ENCODE measurements at places on chromosomes 11 and 22.

DNA sequence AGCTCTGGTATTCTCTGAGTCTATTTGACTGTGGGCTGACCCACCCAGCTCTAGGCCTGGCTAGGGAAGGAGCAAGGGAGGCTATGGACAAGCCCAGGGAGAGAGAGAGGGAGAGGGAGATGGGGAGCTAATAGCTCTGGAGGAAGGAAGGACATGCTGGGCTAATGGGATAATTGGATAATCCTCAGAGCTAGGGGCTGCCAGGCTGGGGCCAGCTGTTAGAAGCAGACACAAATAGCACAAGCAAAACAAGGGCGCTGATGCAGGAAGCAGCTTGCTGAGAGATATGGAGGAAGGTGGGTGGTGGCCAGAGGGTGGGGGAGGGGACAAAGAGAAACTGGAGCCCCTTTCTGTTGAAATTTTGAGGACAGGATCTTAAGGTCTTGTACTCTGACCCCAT, 23.2 kb downstream of the ADORA2A start:
- no peak overlapping the region for H3K27ac ChIP-seq
- H3K4me1 ChIP-seq = no peaks in the 10 kb centered on the region
- no peak overlapping the region for H3K4me3 ChIP-seq
- H3K36me3 ChIP-seq = no peaks in the 10 kb centered on the region

DNA sequence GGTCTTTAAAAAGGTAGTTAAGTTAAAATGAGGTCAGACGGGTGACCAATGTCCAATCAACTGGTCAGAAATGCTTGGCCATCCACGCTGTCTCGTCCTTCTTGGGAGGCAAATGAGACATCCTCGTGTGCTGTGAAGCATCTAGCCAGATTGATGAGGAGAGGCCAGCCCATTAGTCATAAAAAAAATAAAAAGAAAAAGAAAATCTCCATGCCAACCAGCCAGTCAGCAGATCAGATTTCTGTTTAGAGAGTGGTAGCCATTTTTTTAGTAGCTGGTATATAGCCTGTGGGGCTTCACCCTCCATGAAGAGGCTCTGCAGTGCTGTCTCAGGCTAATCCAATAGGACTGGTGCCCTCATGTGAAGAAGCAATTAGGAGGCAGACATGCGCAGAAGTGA, 343.1 kb upstream of the SYN3 start:
- no peaks in the 10 kb centered on the region for H3K27me3 ChIP-seq
- H3K4me3 ChIP-seq = no peak overlapping the region
- no peaks in the 10 kb centered on the region for H3K36me3 ChIP-seq
- no peak overlapping the region for H3K27ac ChIP-seq

GRCh38 chr11:35282221-35282882, 137.0 kb downstream of the SLC1A2 start:
- no peak overlapping the region for H3K4me3 ChIP-seq
- H3K27me3 ChIP-seq = no peaks in the 10 kb centered on the region
- no peaks in the 10 kb centered on the region for H3K36me3 ChIP-seq

- H3K4me1 ChIP-seq = no peaks in the 10 kb centered on the region
- no peak overlapping the region for H3K4me3 ChIP-seq
- no peak for DNase-seq
- no peak overlapping the region for H3K27ac ChIP-seq
- H3K36me3 ChIP-seq = no peaks in the 10 kb centered on the region
- H3K27me3 ChIP-seq = no peaks in the 10 kb centered on the region
Measured at GRCh38 chr11:129951201-129951865, 51.3 kb downstream of the PRDM10 start.

DNA sequence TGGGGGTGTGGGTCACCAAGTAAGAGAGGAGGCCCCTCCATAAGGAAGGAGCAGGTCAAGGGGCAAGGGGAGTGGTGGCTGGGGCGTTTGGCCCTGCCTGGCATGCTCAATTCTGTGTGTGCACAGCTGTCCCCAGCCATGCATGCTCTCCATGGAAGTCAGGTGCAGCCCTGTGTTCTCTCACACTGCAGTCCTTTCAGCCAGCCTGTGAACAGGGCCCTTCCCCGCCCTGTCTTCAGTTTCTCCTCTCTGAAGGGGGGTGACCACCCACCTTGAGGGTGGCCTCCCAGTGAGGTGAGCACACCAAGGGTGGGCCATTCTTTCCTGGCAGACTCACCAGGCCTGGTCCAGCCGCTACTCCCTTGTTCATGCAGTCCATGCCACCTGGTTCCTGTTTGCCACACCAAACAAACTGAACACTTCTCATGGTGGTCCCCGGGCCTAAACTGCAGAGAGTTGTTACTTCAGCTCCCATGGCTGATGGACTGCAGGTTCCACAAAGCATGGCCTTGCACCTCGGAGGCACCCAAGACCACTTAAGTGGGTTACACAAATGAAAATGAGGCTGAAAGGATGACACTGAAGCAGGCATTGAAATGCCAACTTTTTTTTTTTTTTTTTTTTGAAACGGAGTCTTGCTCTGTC, 1.7 kb upstream of the CHCHD10 start:
- peaks cover 16% of the 10 kb centered on the region for H3K4me1 ChIP-seq
- H3K36me3 ChIP-seq = no peaks in the 10 kb centered on the region
- DNase-seq = no peak

DNA sequence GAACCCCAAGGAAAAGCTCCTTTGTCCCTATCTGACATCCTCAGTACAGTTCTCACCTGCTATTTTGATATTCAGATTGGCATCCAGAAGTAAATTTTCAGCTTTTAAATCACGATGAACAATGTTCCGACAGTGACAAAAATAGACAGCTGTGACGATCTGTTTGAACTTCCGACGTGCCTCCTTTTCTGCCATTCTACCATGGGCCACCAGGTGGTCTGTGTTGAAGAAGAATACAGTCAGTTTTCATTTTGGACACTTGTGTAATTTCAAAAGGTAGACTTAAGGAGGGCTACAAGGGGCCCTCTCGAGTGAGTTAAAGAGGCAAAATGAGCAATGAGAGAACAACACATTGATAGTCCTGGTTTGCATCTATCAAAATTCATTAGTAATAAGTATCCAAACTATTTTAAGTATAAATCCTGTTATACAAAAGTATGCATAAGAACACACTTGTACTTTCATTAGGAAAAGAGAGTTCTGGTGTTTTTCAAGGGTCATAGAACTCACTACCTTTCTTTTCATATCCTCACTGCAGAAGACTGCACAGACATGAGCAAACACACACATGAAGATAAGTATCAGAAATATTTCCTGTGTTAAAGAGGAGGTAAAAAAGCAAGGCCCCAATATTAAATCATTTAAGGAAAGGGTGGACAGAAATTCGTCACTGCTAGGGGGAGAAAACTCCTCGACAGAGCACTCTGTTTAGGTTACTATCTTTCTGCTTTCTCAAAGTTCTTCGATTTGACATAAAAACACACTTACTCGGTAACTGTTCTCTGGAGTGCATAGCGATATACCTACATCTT, 89.9 kb upstream of the APOA1 start:
- H3K4me3 ChIP-seq = no peak overlapping the region
- no peaks in the 10 kb centered on the region for H3K36me3 ChIP-seq
- no peak for DNase-seq
- no peaks in the 10 kb centered on the region for H3K27me3 ChIP-seq
- H3K27ac ChIP-seq = no peak overlapping the region

GRCh38 chr11:19279451-19279850, 38.7 kb upstream of the E2F8 start:
- DNase-seq = no peak
- H3K27ac ChIP-seq = no peak overlapping the region
- H3K4me1 ChIP-seq = no peaks in the 10 kb centered on the region
- no peaks in the 10 kb centered on the region for H3K27me3 ChIP-seq
- H3K4me3 ChIP-seq = no peak overlapping the region
- no peaks in the 10 kb centered on the region for H3K36me3 ChIP-seq

DNA sequence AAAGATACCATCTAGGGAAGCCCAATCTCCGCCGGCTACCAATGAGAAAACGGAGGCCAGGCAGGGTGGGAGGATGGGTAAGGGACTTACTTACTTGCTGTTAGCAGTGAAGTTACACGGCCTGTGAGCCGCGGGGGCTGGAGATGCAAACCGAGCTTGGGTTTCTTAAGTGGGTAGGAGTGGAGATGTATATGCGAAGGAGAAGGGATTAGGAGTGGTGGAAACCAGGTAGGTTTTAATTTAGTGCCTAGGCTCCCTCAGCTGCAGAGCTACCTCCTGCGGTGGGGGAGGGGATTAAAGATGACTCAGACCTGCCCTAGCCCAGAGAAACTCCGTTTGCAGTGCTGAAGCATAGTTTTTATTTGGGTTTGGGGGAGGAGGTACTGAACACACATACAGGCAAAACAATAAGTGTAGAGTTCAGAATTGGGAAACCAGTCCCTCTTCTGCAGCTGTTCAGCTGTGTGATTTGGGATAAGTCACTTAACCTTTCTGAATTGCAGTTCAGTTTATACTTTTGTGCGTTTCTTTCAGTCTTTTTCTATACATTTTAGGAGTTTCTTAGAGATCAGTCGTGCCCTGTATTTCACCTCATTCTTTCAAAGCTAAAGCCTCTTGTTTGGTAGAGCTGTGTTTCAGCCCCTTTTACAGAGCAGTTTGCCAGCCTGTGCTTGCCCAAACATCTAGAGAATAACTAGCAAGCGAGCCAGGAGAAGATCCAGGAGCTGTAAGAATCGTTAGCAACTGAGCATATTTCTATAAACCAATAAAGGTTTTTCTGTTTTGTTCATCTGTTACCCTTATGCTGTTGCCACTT, 596 bp upstream of the TNRC6B start:
- H3K4me1 ChIP-seq = peaks cover 17% of the 10 kb centered on the region
- no peaks in the 10 kb centered on the region for H3K36me3 ChIP-seq
- peak overlapping the region; percentile 33 for H3K4me3 ChIP-seq
- DNase-seq = peak; percentile 77

GRCh38 chr11:81874635-81875034, 859.0 kb downstream of the FAM181B start:
- H3K27ac ChIP-seq = no peak overlapping the region
- DNase-seq = no peak
- no peaks in the 10 kb centered on the region for H3K27me3 ChIP-seq
- H3K4me1 ChIP-seq = no peaks in the 10 kb centered on the region

GRCh38 chr22:19800306-19800705, 39.7 kb downstream of the TBX1 start:
- no peak overlapping the region for H3K4me3 ChIP-seq
- H3K27me3 ChIP-seq = no peaks in the 10 kb centered on the region
- no peak for DNase-seq

DNA sequence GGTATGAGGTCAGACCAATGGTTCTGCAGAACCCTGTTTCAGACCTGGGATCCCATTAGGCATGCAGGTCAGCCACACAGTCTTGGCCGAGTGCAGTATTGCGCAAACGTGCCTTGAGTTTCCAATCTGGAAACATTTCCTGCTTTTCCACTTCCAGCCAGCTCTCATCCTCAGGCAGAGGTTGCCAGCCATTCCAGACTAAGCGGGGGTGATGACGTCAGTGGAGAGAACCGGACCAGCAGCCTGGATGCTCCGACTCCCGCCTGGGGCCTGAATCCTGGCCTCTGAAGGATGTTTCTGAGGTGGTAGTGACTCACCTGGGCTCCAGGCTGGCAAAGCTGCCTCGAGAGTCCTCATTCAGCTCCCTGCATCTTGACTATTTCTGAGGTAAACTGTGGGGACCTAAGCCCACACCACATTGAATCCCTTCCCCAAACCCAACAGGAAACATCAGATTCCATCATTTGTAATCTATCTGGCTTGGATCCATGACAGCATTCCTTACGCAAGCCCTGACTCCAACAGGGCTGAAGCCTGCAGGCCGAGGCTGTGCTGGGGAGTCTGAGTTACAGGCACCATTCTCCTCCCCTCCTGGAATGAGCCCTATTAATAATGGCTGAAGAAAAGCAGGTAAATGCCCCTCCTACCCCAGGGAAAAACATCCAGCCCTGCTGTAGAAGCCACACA, 83.0 kb downstream of the ABTB2 start:
- H3K27ac ChIP-seq = no peak overlapping the region
- H3K4me1 ChIP-seq = no peaks in the 10 kb centered on the region
- no peaks in the 10 kb centered on the region for H3K27me3 ChIP-seq
- no peaks in the 10 kb centered on the region for H3K36me3 ChIP-seq
- peak; percentile 73 for DNase-seq

DNA sequence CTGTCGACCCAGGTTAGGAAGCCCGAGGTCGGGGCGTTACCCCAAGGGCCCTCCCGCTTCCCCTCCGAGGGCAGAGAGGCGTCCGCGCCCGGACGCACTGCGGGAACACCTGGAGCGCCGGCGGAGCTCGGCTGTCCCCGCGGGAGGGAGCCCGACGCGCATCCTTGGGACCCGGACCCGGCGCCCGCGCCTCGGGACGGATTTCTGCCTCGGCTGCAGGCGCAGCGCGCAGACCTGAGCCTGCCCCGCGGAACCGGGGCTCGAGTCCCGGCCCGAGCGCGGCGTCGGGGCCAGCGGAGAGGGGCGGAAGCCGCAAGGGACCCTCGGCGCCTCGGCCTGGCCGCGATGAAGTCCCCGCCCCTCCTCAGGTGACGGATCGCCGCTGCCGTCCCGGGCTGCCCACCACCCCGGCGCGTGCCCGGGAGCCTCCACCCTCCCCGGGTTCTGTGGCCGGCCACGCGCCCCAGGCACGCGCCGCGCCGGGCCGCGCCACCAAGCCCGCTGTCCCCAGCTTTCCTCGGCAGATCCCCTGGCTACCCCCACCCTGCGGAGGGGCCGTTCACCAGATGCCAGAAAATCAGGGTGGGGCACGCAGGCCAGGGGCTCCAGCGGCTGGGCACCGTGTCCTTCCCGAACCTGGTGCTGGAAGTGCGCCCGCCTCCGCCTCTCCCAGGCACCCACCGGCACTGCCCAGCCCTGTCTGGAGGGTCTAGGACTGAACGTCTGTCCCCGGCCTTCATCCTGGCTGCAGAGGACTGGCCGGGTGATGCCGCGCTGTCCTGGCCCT, 410 bp downstream of the GLB1L3 start:
- H3K27ac ChIP-seq = no peak overlapping the region
- peaks cover 58% of the 10 kb centered on the region for H3K27me3 ChIP-seq
- no peak for DNase-seq
- H3K4me3 ChIP-seq = peak overlapping the region; percentile 24
- H3K4me1 ChIP-seq = no peaks in the 10 kb centered on the region

GRCh38 chr11:75319035-75319877, 32.2 kb downstream of the ARRB1 start:
- H3K27ac ChIP-seq = peak overlapping the region; percentile 88
- H3K36me3 ChIP-seq = no peaks in the 10 kb centered on the region
- H3K4me3 ChIP-seq = no peak overlapping the region
- H3K27me3 ChIP-seq = no peaks in the 10 kb centered on the region
- peak; percentile 85 for DNase-seq
- peaks cover 32% of the 10 kb centered on the region for H3K4me1 ChIP-seq

GRCh38 chr22:24410110-24410856, 17.1 kb upstream of the ADORA2A start:
- H3K36me3 ChIP-seq = no peaks in the 10 kb centered on the region
- no peak for DNase-seq
- no peak overlapping the region for H3K27ac ChIP-seq

All from colonic mucosa (tissue), 4 donors.